ENCODE measurements at places on chromosomes 1 and 21.

DNA sequence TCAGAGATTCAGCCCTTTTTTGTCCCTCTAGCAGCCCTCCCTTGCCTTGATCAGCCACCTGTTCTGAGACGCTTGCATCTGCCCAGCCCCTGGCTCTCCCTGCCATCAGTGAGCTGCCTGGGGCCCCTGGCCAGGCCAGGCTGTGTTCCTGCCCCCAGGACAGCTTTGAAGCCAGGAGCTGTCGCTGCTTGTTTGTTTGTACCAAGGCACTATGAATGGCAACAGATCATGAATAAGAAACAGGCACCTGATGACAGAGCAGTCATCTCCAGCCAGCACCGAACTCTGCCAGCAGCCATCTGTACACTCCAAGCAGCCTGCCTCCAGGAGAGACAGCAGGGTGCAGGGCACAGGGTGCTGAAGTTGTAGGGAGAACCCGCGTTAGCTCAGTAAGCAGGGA is 8.1 kb upstream of the VWA5B1 start:
- DNase-seq = no peak

DNA sequence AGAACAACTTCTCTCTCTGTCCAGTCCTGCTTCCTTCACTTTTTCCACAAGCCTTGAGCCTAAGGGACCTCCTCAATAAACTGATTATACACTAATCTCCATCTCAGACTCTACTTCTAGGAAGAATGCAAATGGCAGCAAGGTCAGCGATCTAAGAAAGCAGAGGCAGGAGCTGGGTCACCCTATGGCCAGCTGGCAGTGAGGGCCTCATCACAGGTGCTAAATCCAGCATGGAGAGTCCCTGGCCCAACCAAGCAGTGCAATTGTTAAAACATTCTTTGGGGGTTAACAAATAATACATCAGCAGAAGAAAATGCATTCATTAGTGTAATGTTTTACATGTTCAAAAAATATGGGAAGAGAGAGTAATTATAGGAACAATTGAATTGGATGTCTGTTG is 416.0 kb downstream of the SIPA1L2 start:
- no peak for DNase-seq

- no peak for DNase-seq
Measured at GRCh38 chr1:229105822-229106525, 164.9 kb upstream of the RAB4A start.

DNA sequence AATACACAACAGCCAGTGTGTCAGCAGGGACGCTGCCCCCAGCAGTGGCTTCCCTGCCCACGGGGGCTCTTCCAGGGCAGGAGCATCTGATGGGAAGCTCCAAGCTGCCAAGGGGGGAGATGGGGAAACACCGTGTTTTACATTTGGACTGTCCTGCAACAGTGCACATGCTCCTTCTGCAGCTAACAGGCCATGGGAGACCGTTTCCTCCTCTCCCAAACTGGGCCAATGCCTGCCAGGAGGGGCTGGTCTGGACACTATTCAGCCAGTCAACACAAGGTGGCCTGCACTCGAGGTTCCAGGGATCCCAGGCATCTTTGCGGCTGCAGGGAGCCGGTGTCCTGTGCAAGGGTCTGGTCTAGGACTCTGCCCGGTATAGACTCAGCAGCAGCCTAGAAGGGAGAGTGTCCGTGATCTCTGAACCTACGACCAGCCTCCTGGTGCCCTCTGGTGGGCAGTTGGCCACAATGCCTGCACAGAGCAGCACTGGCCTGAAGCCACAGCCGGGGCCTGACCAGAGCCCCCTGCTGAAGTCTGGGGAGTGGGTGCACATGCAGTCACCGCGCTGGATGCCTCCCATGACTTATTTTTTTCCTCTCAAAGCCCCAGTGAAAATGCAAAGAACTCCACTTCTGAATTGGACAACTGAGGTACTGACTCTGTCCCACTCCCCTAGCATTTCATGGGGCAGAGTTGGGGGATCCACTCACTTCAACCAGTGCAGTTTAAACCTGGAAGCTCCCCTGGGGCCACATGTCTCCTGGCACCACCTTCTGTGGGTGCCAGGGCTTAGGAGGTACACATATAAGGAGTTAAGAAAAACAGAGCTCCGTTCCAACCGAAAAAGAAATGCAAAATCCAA is 33.3 kb downstream of the RCC2 start:
- DNase-seq = no peak

DNA sequence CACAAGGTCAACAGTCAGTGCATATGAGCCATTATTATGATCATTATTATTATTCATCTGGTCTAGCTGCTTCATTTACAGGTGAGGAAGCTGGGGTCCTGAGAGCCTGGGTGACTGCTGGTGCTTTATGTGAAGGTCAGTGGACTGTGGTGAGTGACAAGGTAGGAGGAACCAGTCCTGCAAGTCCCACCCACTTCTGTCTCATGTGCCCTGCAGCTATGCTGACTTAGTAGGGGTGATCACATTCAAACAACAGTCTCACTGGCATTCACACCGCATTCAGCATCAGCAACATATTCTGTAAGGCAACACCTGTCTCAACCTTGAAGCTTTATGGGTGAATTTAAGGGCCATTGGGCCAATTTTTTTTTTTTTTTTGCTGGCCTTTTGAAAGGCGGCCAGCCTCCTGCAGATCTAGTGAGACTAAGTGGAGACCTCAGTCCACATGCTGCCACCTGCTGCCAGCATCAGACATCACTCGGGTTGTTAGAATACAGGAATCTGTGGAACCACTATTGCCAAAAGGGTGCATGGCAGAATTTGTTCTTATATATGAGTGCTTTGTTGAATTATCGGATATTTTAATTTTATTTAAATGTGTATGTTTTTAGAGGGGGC is 59.9 kb upstream of the CACNA1E start:
- DNase-seq = no peak

DNA sequence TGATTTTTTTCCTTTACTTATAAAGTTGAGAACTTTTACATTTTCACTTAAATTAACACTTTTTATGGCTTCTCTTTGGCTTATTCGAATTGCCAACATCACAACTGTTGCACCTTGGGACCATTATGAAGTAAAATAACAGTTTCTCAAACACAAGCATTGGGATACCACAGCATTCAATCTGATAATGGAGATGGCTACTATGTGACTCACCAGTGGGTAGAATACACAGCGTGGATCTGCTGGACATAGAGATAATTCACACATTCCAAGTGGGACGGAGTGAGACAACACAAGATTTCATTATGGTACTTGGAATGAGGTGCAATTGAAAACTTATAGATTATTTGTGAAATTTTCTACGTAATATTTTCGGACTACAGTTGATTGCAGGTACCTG is 68.0 kb downstream of the ADAMTS1 start:
- no peak for DNase-seq

DNA sequence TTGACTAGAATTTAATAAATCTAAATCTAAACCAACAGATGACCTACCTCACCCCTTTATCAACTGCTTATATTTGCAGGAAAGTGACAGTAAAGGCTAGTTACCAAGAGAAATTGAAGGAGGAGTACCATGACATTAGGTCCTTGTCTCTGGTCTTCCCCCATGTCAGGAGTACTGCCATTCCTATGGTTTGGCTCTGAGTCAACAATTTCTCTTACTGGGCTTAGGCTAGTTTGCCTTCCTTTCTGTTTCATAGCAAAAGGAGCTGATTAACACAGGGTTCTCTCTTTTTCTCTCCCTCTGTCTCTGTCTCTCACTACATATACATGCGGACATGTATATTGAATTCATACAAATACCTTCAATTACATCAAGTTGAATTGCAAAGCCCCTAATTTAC is 579.9 kb downstream of the DPYD start:
- DNase-seq = no peak

GRCh38 chr1:231020816-231021215 is 19.2 kb downstream of the FAM89A start:
- DNase-seq = no peak
